Putamen (tissue), 1 donor: ENCODE measurements at places on chromosomes 2 and 18.

GRCh38 chr2:17940091-17940630, 61.7 kb downstream of the KCNS3 start:
- DNase-seq: no peak

DNA sequence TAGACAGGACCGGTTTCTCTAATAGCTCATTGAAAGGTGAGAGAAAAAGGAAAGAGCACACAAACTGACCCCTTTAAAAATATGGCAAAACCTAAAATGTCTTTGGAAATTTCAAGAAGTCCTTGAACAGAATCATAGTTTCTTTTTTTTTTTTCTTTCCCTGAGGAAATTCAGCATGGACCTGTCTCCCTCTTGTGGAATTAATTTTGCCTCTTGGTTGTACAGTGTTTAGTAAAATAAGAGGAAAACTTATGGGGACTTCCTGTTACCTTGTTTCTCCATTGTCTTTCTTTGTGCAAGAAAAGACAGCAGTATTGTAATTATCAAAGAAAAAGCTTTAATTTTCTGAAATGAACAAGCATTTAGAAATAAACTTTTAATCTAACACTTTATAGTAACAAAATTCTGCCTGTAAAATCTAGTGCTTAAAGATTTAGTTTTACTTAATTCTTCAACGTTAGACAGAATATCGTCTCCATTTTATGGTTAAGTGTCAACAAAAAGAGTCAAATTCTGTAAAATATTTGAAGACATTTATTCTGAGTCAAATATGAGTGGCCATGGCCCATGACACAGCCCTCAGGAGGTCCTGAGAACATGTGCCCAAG, 176.3 kb upstream of the NABP1 start:
- DNase-seq: no peak

- DNase-seq: no peak
Measured at GRCh38 chr18:32351032-32351431, 119.7 kb downstream of the GAREM1 start.

GRCh38 chr2:146366276-146366675, 1478.6 kb upstream of the ACVR2A start:
- DNase-seq: no peak

DNA sequence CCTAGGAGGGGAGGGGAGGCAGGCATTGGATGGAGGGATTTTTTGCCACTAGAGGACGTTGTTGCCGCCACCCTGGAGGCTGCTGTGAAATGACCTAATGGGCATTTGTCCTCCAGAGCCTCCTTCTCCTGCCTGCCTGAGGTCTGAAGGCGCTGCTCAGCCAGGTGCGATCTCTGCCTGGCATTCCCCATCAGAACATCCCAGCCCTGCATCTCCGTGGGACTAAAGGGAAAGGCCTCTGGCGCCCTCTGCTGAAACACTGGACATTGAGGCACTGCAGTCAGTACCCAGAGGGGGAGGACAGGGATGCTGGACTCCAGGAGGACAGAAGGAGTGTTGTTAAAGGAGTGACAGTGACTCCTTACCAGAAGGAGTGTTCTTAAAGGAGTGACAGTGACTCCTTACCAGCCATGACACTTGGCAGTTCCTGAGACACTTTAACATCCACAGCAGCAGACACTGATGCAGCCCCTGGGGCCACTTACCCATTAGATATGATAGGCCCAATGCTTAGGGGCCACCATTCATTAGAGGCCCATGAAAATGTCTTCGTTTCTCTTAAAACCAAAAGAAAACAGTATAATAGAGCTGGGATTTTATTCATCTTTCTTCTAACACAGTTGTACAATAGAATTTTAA, 17.0 kb downstream of the THNSL2 start:
- peak; percentile 47 for DNase-seq

DNA sequence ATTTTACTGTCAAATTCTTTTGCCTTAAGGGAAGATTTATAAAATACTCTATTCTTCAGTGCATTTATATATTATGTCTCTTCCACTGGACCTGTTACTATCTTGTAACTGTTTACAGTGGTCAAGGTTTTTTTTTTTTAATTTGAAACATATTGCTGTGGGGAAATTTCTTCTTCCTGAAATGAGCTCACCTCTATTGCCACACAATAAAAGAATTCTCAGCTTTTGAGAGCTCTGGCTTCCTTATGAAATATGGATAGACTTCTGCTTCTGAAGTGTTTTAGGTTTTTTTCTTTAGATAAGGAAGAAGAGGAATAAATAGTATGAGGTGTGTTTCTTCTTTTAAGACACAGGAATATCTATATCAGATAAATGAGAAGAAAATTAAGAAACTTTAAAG, 7.7 kb downstream of the VRK2 start:
- no peak for DNase-seq

- DNase-seq: peak; percentile 59
Measured at GRCh38 chr2:238231251-238231793, 8.5 kb downstream of the HES6 start.

- DNase-seq: no peak
Measured at GRCh38 chr2:3876685-3877084, 173.3 kb downstream of the DCDC2C start.

DNA sequence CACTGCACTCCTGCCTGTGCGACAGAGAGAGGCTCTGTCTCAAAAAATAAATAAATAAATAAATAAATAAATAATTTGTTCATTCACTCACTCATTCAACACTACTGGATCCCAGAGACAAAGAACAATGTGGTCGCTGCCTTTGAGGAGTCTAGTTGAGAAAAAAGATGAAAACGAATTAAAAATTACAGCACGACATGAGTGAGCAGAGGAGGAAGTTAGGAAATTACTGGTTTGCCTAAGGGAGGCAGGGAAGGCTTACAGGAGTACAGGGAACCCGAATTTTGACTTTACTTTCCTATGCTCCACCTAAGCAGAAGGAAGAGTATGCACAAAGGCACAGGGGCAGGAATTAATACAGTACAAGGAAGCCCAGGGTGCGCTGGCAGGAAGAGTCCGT, 4.2 kb upstream of the KCMF1 start:
- no peak for DNase-seq

DNA sequence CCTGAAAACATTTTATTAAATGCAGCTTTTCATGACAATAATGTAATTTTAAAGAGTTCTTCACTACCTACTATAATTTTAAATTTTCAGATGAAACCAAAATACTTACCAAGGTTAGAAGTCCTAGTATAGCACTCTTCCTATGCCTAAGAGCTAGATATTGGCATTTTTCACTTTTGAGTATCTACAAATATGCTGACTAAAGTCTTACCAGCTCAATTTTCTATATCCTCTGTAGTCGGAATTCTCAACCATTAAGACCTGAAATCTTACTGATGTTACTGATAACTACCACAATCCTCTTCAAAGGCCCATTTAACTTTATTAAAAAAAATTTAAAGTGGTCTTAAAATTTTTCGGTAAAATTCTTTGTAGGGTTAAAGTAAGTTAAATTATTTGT, 32.0 kb downstream of the PREPL start:
- DNase-seq: no peak

DNA sequence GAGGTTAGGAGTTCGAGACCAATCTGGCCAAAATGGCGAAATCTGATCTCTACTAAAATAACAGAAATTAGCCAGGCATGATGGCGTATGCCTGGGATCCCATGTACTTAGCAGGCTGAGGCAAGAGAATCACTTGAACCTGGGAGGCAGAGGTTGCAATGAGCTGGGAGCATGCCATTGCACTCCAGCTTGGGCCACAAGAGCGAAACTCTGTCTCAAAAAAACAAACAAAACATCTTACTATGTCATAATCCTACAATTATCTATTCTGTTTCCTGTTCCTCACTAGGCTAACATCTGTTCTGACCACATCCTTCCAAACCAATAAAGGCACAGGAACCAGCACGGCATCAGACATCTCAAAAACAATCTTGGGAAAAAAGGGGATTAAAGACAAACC, 361.8 kb upstream of the UBE2E3 start:
- no peak for DNase-seq

DNA sequence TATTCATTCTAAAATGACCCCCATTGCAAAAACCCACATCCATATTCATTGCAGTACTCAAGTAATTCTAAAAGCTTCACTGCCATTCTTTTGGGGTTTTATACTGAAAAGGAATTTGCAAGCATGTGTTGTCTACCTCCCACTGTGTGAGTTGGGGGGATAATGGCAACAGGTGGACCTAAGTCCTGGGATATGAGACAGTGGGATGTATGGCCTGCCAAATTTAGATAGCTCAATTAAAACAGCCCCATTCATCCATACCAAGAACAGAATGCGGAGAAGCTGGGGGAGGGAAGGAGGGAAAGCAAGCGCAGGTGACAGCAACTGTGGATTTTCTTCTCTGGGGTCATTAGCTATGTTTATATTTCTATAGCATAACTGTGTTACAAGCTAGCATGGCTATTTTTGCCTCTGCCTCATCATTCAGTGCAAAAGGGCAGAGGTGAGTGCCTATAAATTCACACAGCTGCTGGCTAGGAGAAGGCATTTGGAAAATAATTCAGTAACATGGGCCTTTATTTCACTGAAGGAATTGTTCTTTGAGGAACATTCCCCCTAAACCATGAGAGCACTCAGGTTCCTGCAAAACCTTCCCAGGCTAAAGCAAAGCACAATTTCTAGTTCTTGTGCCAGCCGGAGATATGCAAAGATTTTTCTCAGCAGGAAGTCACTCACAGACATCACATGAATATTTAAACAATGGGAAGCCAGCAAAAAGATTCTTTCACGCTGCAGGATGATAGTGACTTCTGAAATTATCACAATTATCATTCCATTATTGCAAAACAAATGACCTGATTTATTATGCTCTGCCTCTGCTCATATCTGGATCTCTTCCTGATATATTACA, 393.9 kb upstream of the ACVR2A start:
- DNase-seq: peak; percentile 9

DNA sequence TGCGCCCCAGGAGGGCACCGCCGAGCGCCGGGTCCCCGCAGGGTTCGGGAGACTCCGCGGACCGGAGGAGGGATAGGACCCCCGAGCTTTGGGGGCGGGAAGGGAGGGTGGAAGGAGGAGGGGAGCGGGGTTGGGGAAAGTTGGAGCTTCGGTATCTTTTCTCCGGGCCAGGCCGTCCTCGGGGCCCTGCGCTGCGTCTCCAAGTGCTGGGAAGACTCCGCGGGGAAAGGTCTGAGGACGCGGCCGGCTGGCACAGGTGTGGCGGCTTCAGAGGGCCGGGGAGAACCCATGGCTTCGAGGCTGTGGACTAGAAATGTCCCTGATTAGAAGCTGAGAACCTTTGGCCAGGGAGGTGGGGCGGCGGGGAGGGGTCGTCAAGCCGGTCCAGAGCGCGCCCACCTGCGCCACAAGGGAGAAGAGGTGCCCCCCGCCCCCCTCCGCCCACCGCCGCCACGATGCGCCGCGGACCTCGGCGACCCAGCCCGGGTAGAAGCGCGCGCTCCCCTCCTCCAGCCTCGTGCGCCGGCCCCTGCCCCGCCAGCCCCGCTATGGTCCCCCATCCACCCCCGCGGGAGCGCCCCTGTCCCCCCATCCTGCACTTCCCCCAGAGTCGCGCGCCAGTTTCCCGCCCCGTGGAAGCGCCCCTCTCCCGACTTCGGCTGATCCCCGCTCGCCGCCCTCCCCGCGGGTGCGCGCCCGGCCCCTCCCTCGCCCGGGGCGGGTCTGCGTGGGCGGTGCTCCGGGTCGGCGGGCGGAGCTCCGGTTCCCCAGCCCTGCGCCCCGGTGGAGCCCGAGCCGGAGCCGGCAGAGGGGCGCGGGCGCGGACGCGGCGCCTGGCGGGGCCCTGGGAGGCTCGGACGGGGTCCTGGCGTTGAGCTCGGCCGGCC, at the start of gene SNTG2:
TSS of gene SNTG2 (plus strand) at position 770 of the 887 bp plus-strand sequence. CDS start 148 bp downstream, outside the sequence.
- no peak for DNase-seq

DNA sequence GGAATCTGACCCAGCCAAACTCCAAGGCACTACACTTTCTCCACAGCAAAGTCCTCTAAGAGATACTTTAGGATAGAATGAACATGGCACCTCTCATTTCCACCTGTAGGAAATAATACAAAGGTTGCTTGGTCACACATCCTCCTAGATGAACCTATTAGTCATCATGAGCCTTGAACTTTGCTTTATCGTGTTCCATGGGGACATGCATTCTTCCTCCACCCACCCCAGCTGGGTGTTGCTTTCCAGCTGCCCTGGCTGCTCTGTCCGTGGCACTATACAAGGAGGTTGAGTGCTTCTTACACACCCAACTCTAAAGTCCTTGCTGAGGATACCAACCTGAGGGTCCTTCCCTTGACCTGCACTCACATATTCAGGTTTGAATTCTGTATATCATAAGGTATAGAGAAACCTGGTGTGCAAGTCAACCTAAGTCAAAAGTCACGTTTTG, 52.7 kb downstream of the SPRED2 start:
- no peak for DNase-seq

- no peak for DNase-seq
Measured at GRCh38 chr2:30218338-30218713, 13.0 kb upstream of the LBH start.

GRCh38 chr2:205283736-205284270, 398.5 kb upstream of the NRP2 start:
- DNase-seq: no peak

DNA sequence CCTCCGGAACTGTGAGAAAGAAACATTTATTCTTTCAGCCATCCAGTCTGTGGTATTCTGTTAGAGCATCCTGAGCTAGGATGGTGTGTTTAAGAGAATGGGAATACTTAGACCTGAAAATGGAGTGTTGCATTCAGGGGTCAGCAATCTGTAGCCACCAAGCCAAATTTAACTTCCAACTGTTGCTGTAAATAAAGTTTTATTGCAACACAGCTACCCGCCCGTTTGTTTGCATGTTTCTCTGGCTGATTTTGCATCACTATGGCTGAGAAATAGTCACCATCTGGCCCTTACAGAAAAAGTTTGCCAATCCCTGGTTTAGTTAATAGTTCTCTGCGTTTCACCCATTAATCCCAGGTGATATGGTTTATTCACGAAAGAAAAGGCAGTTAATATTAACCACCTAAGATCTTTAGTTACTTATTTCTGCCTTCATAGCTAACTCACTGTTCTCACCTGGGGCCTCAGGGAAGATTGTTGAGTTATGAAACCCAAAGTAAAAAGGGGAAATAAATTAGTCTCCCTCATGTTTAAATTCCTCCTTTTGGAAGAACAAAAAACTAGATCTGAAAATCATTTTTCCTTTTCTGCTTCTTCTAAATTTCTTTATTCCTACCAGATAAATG, 9.5 kb upstream of the CYS1 start:
- DNase-seq: no peak

GRCh38 chr18:384897-385296, 115.6 kb downstream of the COLEC12 start:
- no peak for DNase-seq

DNA sequence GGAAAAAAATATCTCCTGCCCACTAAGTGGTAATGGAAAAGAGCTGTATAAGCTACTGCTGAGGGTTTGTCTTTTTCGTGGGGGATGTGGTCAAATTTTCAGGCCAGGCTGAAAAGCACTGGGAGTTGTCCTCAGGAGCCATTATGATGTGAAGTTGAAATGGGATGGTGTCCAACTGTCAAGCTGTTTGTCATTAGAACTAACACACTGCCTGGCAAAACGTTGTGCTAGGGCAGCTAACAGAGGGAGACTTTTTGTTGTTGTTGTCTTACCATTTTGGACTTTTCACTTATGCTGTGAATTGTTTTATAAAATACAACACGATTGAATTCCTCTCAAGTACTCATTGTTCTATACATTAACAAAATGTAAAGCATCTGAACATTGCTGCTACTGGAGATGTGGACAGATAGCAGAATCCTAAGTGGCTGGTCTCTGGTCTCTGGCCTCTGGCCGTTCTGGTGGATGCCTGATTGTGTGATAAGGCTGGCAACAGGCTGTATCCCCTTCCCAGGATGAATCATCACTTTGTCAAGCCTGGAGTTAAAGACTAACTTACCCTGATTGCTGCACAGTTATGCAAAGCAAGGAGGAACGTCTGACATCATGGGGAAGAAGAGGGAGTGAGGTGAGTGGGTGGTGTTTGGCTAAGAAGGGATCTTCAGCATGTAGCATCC, 2.3 kb downstream of the MYO1B start:
- no peak for DNase-seq
